ENCODE measurements at places on chromosomes 6 and 20. TPM values are rescaled to one million over a fixed set of nuclear protein-coding genes. Genes with fewer than 3 reads are reported as not detected.

CTAGE9 gene
- not detected for total RNA-seq

PRKN gene
- 0.10 TPM for total RNA-seq

GMPR gene
- total RNA-seq, result 0.30 TPM

SNAP25 gene
- 16.8 TPM for total RNA-seq

REM1 gene
- total RNA-seq, result 0.10 TPM

FRS3 gene
- 2.0 TPM for total RNA-seq

SNRPB2 gene
- total RNA-seq, result 126 TPM

SLC2A10 gene
- total RNA-seq, result not detected

TMEM244 gene
- not detected for total RNA-seq

GJA10 gene
- total RNA-seq, result not detected

ETV7 gene
- total RNA-seq, result 0.10 TPM

Measured in A549 treated with CpdA at 1 μM for 4 hours (cell line).